ENCODE measurements at places on chromosomes 12 and 14.

- peak; percentile 2 for DNase-seq
These were observed 135.3 kb upstream of the SOX5 start for GRCh38 chr12:24084800-24085199.

DNA sequence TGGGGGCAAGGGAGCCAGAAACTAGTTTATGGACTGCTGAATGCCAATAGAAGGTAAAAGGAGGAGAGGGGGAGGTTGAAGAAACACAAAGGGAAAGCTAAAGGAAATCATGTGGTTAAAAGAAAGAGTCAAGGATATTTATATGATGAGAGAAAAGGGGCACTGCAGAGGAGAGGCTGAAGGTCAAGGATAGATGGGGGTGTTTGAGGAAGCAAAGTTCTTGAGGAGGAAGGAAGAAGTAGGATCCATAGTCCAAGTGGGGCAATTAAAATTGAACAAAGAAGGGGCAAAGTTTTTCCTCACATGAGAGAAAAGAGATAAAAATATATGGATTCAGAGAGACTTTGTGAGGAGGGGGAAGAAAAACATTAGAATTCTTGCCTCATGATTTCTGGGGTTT, 10.1 kb upstream of the DBX2 start:
- DNase-seq: no peak

DNA sequence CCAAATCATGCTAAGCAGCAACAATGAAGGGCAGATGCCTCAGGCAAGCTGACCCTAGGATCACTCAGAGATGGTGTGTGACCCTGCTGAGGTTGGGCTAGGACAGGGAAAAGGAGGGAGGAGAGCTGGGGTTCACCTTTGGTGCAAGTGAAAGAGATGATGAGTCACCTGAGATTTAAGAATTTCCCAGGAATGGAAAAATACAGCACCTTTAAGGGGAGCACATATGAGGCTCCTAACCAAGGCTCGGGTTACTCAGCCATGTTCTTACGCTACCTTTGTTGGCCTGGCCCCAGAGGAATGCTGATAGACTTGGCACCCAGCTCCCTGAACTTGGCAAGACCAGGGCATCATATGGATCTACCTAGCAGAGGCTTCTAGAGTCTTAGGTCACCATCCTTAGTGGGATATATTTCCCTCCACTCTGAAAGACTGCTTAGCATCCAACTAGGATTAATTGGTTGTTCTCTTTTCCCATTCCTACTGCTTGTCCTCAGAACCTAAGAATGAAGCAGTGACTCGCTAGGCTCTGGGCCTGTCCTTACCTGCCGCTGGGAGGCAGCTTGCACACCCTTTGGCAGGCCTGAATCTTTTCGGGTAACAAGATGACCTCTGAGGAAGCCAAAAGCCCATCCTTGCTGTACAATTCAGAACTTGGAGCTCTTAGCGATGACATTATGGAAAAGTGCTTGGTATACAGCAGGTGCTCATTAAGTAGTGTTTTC, 4.0 kb upstream of the NAA25 start:
- DNase-seq: no peak

DNA sequence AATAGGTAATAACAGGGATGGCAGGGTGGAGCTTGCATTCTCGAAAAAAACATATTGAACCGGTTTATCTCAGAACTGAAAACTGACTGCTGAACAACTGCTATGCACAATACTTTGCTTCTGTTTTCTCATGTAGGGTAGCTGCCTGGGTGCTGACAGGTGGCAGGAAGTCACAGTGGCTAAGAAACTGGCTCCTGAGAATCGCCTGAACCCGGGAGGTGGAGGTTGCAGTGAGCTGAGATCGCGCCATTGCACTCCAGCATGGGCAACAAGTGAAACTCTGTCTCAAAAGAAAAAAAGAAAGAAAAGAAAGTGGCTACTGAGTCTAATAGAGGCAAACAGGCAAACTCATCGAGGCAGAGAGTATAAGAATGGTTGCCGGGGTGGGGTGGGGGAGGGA, 113.1 kb downstream of the CCDC60 start:
- DNase-seq: no peak

- DNase-seq: peak; percentile 6
These were observed 5.0 kb upstream of the E2F7 start for GRCh38 chr12:77070382-77070781.

GRCh38 chr14:36243183-36243582, 66.7 kb upstream of the PTCSC3 start:
- DNase-seq: no peak

DNA sequence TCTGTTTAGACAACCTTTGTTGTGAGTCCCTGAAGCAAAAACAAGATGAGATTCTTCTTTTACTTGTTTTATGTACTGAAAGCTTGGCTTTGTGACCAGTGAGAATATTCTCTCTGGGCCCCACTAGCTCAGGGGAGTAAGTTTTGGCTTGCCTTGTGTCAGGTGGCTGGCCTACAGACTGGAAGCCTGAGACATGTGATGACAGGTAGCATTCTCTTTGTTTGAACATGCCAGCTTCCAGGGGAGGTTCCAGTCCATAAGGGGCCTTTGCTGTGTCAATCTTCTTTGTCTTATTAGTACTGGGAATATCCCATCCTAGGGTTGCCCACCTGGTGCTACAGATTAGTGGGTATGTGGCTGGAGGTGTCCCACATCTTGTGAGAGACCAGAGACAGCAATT, 66.1 kb upstream of the FERMT2 start:
- no peak for DNase-seq

- DNase-seq: no peak
These were observed 961 bp downstream of the CMAS start for GRCh38 chr12:22046968-22047390.

DNA sequence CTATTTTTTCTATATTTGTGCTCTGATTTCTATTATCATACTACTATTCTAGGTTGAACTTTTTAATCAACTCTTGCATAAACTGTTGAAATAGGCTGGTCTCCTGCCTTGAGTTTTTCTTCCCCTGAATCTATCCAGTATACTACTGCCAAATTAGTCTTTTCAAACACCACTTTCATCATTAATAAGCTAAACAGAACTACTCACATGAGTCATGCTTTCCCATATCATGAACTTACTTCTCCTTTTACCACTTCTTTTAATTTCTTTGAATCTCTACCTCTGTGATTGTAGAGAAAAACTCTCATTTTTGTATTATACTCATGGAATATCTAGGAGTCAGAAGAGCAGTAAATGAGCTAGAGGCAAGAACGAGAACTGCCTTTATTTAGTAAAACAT, 340.3 kb upstream of the PDE3A start:
- no peak for DNase-seq

GRCh38 chr12:53626702-53627169, 554 bp upstream of the ATF7 start:
- no peak for DNase-seq

- no peak for DNase-seq
These were observed 85.5 kb downstream of the PDE3A start for GRCh38 chr12:20453756-20454310.

DNA sequence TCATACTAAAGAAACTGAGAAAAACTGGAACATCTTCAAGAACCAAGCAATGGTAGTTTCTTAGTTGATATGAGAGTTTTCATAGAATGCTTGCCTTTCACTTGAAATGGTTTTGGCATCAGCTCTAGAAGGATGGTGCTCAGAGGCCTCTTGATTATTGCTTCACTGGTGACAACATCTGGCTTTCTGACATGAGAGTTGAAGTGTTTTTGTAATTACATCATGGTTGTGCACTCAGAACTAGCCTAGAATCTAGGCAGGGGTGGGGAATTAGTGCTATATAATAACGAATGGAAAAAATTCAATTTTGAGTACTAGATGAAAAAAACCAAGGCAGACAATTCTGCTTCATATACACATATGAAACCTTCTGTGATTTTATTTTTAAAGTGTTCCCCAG, 172.8 kb upstream of the LMNTD1 start:
- DNase-seq: no peak

DNA sequence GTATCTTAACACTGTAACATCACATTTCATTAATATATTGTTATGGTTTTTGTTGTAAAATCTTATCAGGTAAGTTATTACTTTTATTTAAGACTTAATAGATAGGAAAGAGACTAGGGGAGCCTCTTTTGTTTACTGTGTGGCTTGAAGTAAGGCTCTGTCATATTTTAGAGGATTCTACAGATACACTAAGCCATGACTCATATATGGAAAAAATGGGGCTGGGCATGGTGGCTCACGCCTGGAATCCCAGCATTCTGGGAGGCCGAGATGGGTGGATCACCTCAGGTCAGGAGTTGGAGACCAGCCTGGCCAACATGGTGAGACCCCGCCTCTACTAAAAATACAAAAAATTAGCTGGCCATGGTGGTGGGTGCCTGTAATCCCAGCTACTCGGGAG, 23.6 kb upstream of the NPFF start:
- no peak for DNase-seq

GRCh38 chr12:92471551-92471950, 231.2 kb upstream of the PLEKHG7 start:
- DNase-seq: no peak

GRCh38 chr14:41137741-41138140, 468.9 kb upstream of the LRFN5 start:
- DNase-seq: no peak

- DNase-seq: no peak
These were observed at the start of gene NR1H4 for GRCh38 chr12:100473716-100474150. Gene NR1H4 (plus strand): TSS chr12:100473866. CDS start chr12:100493324, 19,458 bp downstream.

- DNase-seq: no peak
These were observed 240.3 kb downstream of the EMP1 start for GRCh38 chr12:13436696-13437391.

- DNase-seq: no peak
These were observed 2.5 kb downstream of the PTGDR start for GRCh38 chr14:52269982-52270381.

DNA sequence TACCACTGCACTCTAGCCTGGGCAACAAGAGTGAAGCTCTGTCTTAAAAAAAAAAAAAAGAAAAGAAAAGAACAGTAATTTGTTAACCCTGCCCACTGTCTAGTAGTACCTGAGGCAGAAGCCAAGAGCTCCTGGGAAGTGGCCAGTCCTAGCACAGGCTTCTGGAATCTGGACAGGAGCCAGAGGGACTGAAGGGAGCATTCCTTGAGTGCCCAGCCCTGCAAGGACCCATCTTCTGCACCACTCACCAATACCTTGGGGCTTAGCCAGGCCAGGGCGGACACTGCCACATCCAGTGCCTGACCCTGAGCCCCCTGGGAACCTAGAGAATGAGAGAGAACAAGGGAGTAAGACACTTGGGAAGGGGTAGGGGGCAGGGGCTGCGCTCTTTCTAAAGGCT, 33.7 kb downstream of the PARP2 start:
- DNase-seq: no peak

DNA sequence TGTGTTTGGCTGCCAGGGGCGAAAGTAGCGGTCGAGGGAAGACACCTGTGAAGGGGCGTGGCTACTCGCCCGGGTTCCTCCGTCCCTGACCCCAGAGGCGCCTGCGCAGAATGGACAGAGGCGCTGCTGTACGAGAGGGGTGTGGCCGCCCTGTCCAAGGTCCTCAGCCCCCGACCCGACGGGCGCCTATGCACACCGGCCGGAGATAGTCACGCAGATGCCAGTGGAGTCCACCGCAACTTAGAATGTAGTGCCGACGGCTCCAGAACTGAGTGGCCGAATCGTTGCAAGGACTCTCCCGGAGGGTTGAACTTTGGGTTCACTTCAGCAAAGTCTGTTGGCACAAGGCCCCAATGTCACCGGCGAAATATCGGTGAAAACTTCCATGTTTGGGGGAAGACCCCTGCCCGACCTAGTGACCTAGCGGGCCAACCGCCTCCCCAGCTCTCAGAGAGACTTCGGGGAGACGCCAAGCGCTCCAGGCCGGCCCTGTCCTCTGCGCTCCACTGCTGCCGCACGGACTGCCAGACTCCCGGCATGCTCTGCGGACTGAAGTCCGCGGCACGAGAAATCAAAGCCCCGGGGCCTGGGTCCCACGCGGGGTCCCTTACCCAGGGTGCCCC, 541 bp upstream of the RNU6-7 start:
- DNase-seq: peak; percentile 81

GRCh38 chr12:96981911-96982310, 74.9 kb downstream of the NEDD1 start:
- no peak for DNase-seq

DNA sequence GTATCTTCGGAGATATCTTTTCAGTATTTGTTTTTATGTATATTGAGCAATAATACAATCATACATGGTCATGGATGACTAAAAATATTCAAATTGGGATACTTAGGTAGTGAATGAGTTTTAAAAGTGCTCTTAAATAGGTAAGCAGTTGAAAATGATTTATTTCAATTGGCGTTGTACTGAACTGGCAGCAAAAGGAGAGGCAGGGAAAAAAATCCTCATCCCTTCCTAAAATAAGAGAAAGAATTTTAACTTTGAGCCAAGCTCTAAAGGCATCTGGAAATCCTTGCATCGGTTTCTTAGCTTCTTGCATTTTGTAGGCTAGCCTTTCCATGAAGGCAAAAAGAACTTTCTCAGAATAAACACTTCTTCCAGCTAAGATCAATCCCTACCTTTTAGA, 125.2 kb downstream of the MGST1 start:
- no peak for DNase-seq

GRCh38 chr12:75870878-75871277, 160.7 kb downstream of the PHLDA1 start:
- DNase-seq: no peak

DNA sequence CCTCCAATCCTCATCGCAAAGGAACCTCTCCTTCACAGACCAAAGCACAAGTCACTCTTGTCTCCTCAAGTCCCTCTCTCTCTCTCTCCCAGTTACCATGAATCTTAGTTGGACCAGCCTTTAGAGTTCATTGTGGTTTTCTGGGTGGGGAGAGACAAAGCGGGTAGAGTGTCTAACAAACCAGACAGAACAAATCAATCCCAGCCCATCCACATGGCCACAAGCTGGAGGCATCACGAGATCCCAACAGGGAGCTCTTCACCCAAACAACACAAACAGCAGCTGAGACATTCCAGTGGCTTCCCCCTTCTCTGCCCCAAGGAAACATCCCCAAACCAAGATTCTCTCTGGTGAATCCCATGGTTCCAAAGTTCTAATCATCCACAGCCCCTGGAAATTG, 22.4 kb downstream of the ACTN1 start:
- DNase-seq: no peak

DNA sequence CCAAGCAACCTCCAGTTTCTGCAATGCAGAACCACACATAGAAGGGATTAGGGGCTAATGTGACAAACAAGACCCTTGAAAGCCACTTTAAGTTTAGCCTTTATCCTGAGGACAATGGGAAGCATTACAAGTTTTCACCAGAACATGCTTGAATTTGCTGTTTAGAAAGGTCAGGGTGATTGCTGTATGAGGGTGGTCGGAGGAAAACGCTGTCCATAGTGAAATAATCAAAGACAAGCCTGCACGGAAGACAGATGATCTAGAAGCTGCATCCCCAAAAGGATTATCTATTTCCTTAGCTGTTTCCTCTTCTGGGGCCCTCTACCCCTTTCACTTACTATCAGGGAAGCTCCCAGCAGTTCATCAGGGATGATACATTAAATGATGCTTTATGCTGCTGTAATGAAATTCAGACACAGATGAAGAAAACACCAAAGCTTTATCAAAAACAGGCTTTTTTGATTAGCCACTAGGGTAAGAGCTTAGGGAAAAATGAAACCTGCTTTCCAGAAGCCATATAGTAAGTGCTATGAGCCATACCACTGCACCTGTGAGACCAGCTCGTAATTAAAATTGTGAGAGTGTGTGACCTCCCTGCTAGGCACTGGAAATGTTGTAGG, 6.5 kb downstream of the HAL start:
- no peak for DNase-seq

- peak; percentile 44 for DNase-seq
These were observed 480 bp downstream of the PTPN6 start for GRCh38 chr12:6951551-6952120.

- no peak for DNase-seq
These were observed 315.5 kb downstream of the RMST start for GRCh38 chr12:97778111-97778510.

- DNase-seq: no peak
These were observed 15.0 kb downstream of the AQP6 start for GRCh38 chr12:49987625-49988303.

GRCh38 chr12:32211066-32211899, 104.6 kb downstream of the BICD1 start:
- DNase-seq: no peak
